Osteoblast (primary cell): ENCODE measurements at places on chromosomes 7 and 10. TPM values are rescaled to one million over a fixed set of nuclear protein-coding genes. Genes with fewer than 3 reads are reported as not detected.

DNA sequence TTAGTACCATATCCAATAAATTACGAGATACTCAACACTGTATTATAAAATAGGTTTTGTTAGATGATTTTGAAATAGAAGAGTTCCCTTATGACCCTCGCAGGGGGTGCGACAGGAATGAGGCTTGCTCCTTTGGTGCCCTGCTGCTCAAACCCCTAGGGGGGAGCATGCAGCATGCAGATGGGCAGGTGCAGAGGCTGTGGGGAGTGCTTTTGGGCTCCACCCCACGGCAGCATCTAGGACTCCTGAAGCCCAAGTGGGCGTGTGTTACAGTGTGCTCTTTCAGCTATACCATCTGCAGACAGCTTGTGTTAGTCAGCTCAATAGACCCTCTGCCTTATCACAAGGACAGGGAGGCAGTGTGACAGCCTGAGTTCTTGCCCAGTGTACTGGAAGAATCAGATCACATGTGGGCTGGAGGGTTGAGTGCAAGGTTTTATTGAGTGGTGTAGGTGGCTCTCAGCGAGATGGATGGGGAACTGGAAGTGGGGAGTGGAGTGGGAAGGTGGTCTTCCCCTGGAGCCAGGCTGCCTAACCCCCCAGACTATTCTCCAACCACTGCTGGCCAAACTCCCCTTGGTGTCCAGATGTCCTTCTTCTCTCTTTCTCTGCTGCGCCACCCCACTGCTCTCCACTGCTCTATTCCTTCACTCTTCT, 3.1 kb upstream of the MRC1 start:
- DNase-seq, result no peak

DNA sequence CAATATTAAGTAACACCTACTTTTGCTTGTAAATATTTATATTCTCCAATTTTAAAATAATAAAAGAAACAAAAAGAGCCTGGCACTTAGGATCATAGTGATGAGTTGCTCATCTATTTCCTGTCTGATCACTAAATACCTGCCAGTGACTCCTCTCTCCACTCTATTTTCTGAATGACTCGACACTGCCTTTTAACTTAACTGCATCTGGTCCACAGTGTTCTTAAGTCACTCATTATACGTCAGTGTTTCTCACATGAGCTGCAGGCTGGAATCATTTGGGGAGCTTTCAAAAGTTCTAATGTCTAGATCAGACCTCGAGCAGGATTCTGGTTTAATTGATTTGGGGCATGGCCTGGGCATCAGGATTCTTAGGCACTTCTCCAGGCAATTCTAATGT, 78.0 kb upstream of the AGBL3 start:
- no peak for DNase-seq

DNA sequence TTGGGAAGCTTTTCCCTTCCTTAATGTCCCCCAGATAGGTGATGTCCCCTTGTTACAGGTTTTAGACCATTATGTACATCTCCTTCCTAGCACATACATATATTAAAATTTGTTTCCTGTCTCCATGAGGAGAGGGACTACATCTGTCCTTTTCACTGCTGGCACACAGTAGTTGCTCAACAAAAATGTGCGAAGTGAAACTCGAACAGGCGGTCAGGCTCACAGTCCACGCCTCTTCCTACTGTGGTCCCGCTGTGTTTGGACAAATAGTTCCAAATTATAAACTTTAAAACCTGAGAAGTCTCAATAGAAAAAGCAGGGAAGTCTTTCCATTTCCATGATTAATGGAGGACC, 1.2 kb upstream of the HHEX start:
- no peak for DNase-seq

GRCh38 chr7:111741811-111742240, 179.5 kb upstream of the IMMP2L start:
- DNase-seq, result peak; percentile 68

DNA sequence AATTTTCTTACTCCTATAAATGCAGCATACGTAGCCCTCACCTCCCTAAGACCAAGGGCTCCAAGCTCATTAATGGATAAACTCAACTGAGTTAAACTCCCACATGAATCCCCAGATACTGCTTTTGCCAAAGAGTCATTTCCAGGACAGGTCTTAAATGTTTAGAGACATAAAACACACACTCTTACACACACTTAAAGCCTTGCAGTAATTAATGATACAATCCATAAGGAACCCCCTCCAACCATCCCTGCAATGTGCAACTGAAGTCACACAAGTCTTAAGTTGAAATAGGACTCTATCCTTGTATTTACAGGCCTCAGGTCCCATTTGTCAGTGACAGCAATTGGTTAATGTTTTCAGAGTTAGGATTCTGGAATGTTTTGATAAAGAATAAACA, 194.1 kb downstream of the FANK1 start:
- DNase-seq, result no peak

DNA sequence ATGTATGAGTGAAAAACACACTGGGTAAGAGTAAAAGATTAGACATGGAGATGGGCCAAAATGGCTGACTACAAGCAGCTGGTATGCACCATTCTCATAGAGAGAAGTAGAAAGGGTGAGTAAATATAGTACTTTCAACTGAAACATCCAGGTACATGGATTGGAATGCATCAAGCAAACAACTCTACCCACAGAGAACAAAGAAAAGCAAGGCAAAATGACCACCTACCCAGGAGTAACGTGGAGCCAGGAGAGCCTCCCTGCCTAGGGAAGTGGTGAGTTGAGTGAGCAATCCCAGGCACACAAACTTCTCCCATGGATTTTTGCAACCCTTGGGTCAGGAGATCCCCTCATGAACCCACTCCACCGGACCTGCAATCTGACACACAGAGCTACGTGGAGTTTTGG, 212.8 kb downstream of the PTN start:
- no peak for DNase-seq

GRCh38 chr7:23396222-23397015, 73.9 kb downstream of the IGF2BP3 start:
- DNase-seq, result peak; percentile 44

DNA sequence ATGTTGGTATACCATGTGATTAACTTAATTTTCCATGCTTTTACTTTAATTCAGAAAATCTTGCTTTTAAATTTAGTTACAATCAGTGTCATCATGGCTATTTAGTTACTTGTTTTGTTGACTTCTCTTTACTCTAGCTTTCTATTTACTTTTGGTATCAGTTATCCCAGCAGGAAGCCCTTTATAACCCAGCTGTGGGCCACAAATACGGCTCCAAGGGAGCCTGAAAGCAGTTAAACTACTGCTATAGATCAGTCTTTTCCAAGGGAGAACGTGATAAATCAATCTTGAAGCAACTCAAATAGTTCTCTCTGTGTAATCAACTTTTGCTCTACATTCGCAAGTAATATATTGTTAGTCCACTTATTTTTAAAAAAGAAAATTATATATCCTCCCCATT, 287.4 kb downstream of the CACNA2D1 start:
- DNase-seq, result no peak

DNA sequence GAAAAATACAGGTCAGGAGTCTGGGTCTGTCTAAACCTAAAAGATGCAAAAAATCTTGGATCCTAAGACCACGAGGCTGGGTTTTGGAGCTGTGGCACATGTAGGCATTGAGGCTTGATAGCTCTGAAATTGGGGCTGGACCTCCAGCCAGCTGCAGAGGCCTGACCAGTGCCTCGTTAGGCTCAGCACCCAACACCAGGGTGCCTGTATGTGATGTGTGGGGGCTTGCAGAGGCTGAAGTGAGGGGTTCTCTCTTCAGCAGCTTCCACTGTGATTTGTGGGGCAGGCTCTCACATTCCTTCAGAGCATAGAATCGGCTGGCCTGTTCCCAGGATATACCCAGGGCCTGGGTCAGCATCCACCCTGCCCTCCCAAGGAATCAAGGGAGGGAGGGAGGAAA, 247.8 kb downstream of the BUB3 start:
- no peak for DNase-seq

- DNase-seq, result peak; percentile 37
Measured at GRCh38 chr7:55730197-55730596, 132.4 kb downstream of the SEPTIN14 start.

The HMX2 gene
- not detected in 2 replicates for total RNA-seq

The OR9A2 gene
- total RNA-seq, result not detected in 2 replicates

The ACSL5 gene
- 5.1 and 8.0 TPM in 2 replicates for total RNA-seq
